Adrenal gland (tissue), 19 donors: ENCODE measurements at places on chromosomes 6 and 20.

GRCh38 chr6:467671-468082, 76.1 kb downstream of the IRF4 start:
- no peak for DNase-seq

- no peak for DNase-seq
These were observed 383.2 kb downstream of the SAMD5 start for GRCh38 chr6:147891671-147892070.

DNA sequence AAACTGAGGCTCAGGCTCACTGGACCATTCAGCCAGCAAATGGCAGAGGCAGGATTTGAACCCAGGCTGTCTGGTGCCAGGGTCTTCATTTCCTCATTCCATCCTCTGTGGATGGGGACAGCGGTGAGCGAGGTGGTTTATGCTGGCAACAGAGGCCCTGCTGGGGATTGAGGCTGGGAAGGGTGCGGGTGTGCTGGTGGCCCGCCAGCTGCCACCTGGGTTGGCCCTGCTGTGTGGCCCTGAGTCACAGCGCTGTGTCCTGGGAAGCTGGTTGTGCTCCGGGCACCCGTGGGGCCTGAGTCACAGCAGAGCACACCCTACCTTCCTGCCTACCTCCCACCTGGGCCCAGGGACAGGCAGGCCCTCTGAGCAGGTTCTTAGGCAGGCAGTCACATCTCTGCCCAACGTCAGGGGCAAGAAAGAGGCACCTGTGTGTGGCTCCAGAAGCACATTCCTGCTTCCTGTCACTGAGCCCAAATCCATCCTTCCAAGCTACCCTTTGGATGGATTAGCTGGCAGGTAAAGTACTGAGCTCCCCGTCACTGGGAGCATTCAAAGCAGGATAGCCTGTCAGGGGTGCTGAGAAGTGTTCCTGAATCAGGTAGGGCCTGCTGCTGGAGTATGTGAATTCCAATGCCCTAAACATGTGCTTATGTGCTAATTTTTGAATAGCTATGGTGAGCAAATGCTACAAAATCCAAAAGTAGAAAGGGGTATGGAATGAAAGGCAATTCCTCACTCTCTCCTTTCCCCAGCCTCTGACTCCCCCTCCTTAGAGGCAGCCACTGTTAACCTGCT, 53.9 kb downstream of the CEBPB start:
- no peak for DNase-seq

GRCh38 chr6:148693882-148694484, 52.8 kb upstream of the UST start:
- no peak for DNase-seq

DNA sequence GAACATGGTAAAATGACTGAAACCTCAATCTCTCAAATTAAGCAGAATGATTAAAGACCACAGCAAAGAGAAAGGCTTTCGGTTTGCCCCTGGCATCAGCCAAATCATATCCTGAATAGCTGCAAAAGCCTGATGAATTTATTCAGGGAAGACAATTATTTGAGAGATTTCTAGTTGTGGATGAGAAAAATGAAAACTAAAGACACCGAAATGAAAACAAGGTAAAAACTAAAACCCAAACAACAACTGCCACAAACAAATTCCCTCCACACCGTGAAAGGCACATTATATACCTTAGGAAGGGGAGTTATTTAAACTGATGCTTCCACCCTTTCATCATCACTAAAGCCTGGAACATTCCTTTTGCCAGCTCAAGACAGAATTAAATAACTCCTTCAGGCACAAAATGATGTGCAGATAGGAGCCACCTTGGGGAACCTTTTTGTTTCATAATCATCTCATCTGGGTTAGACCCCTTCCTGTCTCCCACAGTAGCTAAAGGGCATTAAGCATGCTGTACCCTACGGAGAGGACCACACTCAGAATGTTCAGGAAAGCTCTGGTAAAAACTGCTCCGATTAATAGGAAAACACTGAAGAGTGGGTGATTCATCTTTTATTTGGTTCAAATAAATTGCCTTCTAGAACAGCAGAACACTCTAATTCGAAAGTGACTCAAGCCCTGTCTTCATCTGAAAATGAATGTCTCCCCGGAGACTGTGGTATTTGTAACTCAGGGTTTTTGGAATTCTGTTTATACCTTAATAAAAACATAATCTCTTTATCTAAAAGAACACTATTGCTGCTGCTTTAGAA, 9.1 kb upstream of the ANKRD60 start:
- no peak for DNase-seq

GRCh38 chr20:50713657-50714101, 17.7 kb upstream of the PARD6B start:
- DNase-seq, result peak; percentile 42
